Astrocyte (in vitro differentiated cells and primary cell): ENCODE measurements at places on chromosomes 4 and X.

- no peak for DNase-seq
- no peak overlapping the region for H3K27ac ChIP-seq
- H3K36me3 ChIP-seq, result no peaks in the 10 kb centered on the region
- peak overlapping the region; percentile 71 for H3K4me3 ChIP-seq
- H3K4me1 ChIP-seq, result peaks cover 9% of the 10 kb centered on the region
- H3K27me3 ChIP-seq, result no peaks in the 10 kb centered on the region
These were observed 1.1 kb downstream of the DOCK11 start for GRCh38 chrX:118496763-118497079.

- no peak overlapping the region for H3K4me3 ChIP-seq
- H3K36me3 ChIP-seq, result no peaks in the 10 kb centered on the region
- no peaks in the 10 kb centered on the region for H3K4me1 ChIP-seq
- DNase-seq, result no peak
- H3K27ac ChIP-seq, result no peak overlapping the region
These were observed 199.5 kb upstream of the UGT8 start for GRCh38 chr4:114399105-114399504.

DNA sequence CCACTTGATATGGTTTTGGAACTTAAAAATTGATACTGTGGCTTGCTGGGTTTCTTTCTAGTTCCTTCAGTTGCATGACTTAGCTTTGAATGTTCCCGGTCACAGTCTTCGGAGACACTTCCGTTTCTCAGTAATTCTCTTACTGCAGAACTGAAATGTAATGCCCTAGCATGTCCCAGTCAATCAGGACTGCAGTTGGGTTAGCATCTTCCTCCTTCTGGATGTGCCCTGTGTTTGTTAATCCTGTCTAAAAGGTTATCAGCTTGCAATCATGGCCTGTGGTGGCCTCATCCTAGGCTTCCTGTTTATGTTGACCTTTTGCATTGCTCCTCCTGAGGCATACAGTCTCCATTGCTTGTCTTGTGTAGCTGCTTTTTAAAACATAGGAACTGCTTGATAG, 275.9 kb downstream of the ARHGAP10 start:
- no peak overlapping the region for H3K4me3 ChIP-seq
- H3K27me3 ChIP-seq, result no peaks in the 10 kb centered on the region
- no peaks in the 10 kb centered on the region for H3K36me3 ChIP-seq
- DNase-seq, result no peak
- H3K4me1 ChIP-seq, result peaks cover 13% of the 10 kb centered on the region

DNA sequence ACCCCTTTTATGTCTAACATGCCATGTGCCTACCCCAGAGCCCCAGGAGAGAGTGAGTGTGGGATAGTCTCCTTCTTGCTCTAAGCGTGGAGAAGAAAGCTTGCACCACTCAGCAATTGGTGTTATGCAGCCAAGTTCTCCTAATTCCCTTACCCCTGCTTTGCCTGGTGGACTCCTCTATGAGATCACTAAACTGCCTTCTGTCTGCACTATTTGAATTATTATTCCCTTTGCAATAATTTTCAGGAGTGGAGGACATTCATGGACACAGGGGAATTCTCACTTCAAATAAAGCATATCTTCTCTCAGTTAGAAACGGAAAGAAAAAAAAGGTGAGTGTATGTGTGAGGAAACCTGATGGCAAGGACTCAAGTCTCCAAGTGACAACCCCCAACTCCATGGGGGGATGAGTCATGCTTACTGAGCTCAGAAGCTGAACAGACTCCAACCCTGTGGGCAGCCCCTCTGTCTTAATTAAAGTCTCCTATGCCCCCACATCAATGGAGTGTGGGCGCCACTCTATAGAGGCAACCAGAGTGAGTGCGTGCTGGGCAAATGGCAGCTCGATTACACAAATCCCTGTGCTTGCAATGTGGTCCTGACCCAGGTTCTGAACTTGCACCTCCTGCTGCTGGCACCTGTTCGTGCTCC, 381.9 kb downstream of the RAB28 start:
- H3K27me3 ChIP-seq, result no peaks in the 10 kb centered on the region
- no peaks in the 10 kb centered on the region for H3K4me1 ChIP-seq
- H3K36me3 ChIP-seq, result no peaks in the 10 kb centered on the region
- DNase-seq, result peak; percentile 18

DNA sequence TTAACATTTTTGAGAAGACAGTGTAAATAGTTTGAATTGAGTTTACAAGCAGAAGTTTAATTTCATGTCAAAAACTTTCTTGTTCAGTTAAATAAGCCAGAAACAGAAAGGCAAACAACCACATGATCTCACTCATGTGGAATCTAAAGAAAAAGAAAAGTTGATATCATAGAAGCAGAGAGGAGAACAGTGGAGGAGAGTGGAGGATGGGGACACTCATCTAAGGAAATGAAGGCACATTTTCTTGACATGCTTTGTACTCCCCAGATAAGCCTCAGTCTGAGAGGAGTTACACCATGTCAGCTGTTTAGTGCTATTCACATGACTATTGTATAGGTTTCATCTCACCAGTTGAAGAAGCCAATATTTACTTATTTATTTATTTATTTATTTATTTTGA, 13.5 kb downstream of the SNCA start:
- H3K27me3 ChIP-seq, result no peaks in the 10 kb centered on the region
- H3K4me1 ChIP-seq, result no peaks in the 10 kb centered on the region
- H3K27ac ChIP-seq, result no peak overlapping the region
- DNase-seq, result peak; percentile 49
- no peaks in the 10 kb centered on the region for H3K36me3 ChIP-seq

GRCh38 chr4:61273233-61273632, 73.1 kb downstream of the ADGRL3 start:
- H3K27ac ChIP-seq, result no peak overlapping the region
- no peaks in the 10 kb centered on the region for H3K36me3 ChIP-seq
- no peak overlapping the region for H3K4me3 ChIP-seq
- no peaks in the 10 kb centered on the region for H3K27me3 ChIP-seq

- no peak overlapping the region for H3K4me3 ChIP-seq
- no peaks in the 10 kb centered on the region for H3K4me1 ChIP-seq
- no peaks in the 10 kb centered on the region for H3K36me3 ChIP-seq
- no peaks in the 10 kb centered on the region for H3K27me3 ChIP-seq
- H3K27ac ChIP-seq, result no peak overlapping the region
- no peak for DNase-seq
These were observed 8.2 kb upstream of the ADAMTS3 start for GRCh38 chr4:72577211-72577610.

DNA sequence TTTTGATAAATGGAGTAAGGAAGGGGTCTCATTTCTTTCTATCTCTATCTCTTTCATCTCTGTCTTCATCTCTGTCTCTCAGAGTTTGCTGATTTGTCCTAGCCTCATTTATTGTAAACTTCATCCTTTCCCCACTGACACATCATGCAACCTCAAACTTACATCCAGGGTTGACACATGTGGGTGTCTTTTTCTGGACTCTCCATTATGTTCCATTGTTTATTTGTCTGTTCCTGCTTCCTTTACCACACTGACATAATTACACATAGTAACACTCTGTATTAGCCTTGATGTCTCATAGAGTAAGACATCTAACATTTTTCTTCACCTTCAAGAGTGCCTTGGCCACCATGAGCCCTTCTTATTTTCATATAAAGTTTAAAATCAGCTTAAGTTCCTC, 8.1 kb upstream of the SRD5A3 start:
- no peak overlapping the region for H3K4me3 ChIP-seq
- no peaks in the 10 kb centered on the region for H3K27me3 ChIP-seq
- H3K4me1 ChIP-seq, result no peaks in the 10 kb centered on the region
- DNase-seq, result no peak
- no peak overlapping the region for H3K27ac ChIP-seq
